ENCODE measurements at places on chromosomes 11 and 22.

DNA sequence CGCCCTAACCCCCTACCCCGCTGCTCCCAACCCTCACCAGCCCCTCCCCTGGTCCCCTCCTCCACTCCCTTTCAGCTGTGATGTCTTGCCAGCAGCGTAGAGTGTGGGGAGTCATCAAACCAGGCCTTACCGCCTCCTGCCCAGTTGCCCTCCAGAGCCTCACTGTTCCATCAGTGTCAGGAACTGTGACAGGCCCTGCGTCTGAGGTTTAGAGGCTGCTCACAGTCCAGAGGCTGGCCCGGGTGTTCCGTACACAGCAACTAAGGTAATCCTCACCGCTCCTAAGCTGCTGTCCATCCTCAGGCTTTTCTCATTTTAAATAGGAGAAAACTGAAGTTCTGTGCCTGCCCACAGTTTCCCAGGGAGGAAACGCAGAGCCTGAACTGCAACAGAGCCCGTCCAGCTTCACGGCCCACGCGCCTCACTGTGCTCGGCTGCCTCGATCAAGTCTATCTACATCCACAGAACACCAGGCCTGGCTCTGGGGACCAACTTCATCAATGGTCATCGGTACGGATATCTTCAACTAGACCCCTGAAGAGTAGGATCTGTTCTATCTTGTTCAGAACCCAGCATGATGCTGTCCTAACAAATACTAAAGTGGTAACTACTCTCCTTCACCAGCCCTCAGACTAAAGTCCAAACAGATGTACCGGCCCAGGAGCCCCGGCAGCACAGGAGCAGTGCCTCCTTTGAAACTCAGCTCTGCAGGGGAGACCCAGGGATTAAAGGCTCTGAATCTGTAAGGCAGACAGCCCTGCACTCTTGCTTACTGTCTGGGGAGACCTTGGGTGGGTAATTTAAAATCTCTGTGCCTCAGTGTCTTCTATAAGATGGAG is 10.3 kb downstream of the VPS37C start:
- DNase-seq = no peak

DNA sequence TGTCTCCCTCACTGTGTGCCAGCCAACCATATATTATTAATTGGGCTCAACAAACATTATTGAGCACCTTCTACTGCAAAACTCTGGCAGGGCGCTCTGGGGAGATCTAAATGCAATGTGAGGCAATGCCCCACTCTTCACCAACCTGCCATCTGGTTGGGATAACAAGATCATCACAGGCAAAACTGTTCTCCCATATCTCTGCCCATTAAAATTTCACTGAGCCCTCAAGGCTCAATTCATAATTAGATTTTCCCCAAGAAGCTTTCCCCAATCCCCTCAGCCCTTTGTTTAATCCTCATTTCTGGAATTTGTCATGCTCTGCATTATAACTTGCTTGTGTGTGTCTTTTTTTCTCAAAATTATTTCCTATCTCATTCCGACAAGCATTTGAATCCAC is 106.6 kb downstream of the ARL14EP start:
- no peak for DNase-seq

- no peak for DNase-seq
Measured at GRCh38 chr11:94732617-94733281, 35.4 kb upstream of the AMOTL1 start.

GRCh38 chr11:124605719-124606118 is 5.5 kb upstream of the PANX3 start:
- DNase-seq = no peak

DNA sequence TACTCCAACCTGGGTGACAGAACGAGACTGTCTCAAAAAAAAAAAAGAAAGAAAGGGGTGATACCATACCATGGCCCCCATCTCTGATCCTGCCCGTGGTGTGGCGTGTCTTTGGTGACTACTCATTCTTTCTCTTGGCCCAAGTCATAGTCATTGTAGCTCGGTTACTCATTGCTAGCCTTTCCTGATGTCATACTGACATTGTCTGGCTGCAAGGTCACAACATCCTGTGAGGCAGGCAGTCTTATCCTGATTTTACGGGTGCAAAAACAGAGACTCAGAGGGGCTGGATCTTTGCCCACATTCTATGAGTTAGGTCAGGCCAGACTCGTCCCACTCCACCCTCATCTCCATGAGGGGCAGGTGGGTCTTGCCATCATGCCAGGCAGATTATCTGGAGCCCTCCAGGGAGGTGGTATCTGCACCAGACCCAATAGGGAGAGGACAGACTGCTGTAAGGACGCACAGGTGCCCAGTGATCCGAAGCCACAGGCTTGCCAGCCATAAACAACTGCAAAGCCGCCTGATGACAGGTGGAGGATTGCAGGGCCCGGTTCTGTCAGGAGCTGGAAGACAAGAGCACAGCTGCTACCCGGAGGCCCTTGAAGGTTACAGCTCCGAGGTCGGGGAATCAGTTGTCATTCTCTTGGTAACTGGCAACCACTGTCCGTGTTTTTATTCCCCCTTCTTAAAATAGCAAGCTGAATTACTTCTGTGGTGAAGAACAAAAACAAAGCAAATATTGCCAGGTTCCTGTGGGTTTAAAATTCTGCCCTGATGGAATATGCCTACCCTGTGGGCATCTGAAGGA is 13.8 kb downstream of the TOM1 start:
- no peak for DNase-seq

DNA sequence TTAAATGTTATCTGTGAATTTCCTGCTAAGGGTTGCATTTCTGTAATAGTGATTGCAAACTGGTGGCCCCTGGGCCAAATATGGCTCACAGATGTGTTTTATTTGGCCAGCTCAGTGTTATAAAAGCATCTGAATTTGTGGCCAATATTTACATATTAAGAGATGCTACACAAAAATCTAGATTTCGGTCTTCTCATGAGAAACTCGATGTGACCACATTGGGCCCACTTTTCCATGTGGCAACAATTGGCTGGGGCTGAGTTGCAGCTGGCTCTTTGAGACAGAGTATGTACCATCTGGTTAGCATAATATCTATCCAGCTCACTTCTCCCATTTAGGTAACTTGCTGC is 244.5 kb upstream of the POU2AF2 start:
- DNase-seq = no peak

GRCh38 chr11:7418906-7419305 is 66.4 kb upstream of the OLFML1 start:
- DNase-seq = no peak

GRCh38 chr11:78476066-78476465 is 58.4 kb upstream of the GAB2 start:
- DNase-seq = no peak

DNA sequence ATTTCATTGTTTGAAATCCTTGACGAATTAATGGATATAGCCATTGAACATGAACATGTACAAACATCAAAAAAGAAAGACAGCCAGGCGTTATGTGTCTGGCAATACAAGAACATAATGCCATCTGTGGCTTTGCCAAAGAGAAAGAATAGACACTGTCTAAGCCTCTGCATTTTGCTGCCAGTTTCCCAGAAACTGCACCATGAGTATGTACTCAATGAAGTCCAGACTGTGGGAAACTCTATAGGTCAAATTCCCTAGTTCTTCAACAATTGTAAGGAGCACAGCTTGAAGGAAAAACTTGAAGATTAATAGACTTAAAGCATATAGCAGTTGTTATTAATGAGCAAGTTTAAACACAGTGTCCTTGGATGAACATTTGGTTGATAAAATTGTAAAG is 71.3 kb downstream of the BBOX1 start:
- no peak for DNase-seq

DNA sequence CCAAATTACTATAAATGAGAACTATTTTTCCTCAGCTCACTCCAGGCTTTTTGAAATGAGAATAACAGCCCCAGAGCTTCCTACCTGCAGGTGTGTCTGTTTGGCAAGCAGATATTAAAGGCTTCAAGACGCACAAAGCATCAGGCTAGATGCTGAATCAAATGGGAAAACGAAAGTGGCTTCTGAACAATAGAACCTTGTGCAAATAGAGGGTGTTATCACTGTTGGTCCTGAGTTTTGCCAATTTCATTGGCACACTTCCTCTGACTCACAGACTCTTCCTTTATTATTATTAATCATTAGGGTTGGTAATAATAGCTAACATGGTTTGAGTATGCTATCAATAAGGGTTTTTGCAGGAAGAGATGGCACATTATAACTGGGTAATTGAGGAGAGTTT is 13.4 kb downstream of the SYT13 start:
- no peak for DNase-seq

GRCh38 chr22:37854946-37855345 is 5.7 kb downstream of the EIF3L start:
- DNase-seq = no peak

- DNase-seq = no peak
Measured at GRCh38 chr11:72983560-72983959, 158.6 kb downstream of the FCHSD2 start.

GRCh38 chr22:19631899-19632667 is 82.2 kb upstream of the SEPTIN5 start:
- DNase-seq = no peak

DNA sequence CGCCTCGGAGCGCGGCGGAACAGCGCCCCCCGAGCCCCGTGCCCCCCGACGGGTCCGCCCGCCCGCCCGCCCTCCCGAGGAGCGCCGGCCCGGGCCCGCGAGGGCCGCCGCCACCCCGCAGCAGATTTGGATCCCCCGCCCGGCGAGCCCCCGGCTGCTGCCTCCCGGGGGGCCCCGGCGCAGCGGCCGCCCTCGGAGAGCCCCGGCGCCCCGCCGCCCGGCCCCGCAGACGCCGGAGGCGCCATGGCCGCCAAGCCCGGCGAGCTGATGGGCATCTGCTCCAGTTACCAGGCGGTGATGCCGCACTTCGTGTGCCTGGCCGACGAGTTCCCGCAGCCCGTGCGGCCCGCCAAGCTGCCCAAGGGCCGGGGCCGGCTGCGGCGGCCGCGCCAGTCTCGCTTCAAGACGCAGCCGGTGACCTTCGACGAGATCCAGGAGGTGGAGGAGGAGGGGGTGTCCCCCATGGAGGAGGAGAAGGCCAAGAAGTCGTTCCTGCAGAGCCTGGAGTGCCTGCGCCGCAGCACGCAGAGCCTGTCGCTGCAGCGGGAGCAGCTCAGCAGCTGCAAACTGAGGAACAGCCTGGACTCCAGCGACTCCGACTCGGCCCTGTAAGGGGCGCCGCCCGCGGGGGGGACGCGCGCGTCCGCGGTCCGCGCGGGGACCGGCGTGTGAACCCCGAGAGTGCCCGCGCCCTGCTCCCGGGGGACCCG is 380 bp downstream of the C11orf96 start:
- DNase-seq = no peak

DNA sequence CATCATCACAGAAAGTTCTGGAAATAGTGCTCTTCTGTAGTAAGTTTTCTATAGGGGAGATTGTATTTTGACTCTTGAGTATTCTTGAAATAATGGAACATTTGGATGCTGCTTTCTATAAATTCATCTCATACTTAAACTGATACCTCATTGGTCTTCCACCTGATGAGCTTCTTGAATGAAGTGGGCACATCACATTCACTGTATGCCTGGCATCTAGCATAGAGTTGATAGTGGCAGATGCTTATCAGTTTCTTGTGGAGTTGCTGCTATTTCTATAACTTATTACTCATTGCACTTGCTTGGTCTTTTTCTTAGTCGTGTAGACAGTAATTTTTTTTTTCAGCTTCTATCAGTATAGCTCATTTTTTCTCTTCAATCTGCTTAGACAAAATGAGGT is 5.4 kb downstream of the ATXN10 start:
- DNase-seq = no peak

DNA sequence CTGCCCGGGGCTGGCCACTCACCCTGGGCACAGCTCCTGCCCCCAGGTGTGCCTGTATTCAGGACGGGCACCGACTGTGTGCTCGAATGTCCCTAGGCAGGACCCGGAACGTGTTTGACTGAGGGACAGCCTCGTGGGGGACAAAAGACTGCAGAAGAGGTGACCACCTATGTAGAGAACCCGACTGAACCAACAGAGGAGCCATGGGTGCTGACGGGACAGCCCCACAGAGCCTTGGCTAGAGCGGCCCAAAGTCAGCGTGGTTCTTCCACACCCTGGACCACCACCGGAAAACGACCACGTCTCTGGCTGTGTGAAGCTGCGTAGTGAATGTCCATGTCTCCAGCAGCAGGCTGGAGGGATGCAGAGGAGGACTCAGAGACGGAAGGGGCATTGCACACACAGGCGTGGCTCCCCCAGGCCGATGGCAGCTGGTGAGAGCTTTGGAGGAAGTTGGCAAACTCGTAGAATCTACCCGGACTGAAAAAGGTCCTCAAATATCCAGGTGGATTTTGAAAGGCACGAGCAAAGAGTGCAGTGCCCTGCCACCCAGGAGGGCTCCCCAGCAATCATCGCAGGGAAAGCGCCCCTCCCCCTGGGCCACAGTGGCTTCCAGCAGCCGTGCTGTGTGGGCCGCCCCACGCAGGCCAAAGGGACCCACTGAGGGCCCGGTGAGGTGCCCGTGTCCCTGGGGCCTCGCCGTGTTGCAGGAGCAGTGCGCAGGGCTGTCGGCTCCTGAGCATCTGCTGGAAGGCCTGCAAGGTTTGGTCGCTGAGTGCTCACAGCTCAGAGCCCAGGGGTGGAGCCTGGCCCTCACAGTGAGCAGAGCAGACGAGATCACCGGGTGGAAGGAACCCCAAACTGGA is 17.5 kb upstream of the MUC5B start:
- no peak for DNase-seq

GRCh38 chr11:15114501-15115475 is at the start of gene INSC:
Gene INSC, plus strand, starts transcription at chr11:15114923. Its CDS starts 34,252 bp downstream, at chr11:15149175.
- no peak for DNase-seq

DNA sequence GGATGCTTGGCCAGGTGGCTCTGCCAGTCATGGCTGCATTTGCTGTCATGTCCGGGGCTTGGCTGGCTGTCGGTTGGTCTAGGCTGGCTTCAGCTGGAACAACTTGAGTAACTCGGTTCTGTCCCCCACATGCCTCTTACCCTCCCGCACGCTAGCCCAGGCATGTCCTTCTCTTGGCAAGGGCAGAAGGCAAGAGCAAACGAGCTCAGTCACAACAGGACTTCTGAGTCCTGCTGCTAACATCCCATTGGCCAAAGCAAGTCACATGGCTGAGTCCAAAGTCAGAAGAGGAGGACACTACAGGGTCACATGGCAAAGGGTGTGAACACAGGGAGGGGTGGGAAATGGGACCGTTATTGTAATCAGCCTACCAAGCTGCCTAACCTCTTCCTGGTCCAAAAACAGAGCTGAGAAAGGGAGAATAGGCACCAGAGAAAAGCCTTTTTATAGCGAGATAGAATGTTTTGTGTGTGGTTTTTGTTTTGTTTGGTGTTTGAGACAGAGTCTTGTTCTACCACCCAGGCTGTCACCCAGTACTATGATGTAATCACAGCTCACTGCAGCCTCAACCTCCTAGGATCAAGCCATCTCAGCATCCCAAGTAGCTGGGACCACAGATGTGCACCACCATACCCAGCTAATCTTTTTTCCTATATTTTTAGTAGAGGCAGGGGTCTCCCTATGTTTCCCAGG is 81.9 kb downstream of the MN1 start:
- no peak for DNase-seq

DNA sequence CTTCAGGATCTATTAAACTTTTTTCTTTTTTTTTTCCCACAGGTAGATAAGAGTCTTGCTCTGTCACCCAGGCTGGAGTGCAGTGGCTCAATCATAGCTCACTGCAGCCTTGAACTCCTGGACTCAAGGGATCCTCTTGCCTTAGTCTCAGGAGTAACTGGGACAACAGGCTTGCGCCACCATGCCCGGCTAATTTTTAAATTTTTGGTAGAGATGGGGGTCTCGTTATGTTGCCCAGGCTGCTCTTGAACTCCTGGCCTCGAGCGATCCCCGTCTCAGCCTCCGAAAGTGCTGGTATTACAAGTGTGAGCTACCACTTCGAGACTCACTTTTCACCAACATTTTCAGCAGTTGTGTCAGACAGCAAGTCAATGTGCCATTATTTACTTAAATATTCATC is 962 bp downstream of the SIRT3 start:
- no peak for DNase-seq
